ENCODE measurements at places on chromosomes 4 and X. TPM values are rescaled to one million over a fixed set of nuclear protein-coding genes. Genes with fewer than 3 reads are reported as not detected.

Gene APEX2
- polyA plus RNA-seq = 17.8 TPM

Gene SLC35A2
- 46.4 TPM for polyA plus RNA-seq

Gene RAB40AL
- 0.08 TPM for polyA plus RNA-seq

Gene WDR17
- polyA plus RNA-seq = not detected

Gene NMU
- not detected for polyA plus RNA-seq
